ENCODE measurements at places on chromosomes 2 and 18. TPM values are rescaled to one million over a fixed set of nuclear protein-coding genes. Genes with fewer than 3 reads are reported as not detected.

DNA sequence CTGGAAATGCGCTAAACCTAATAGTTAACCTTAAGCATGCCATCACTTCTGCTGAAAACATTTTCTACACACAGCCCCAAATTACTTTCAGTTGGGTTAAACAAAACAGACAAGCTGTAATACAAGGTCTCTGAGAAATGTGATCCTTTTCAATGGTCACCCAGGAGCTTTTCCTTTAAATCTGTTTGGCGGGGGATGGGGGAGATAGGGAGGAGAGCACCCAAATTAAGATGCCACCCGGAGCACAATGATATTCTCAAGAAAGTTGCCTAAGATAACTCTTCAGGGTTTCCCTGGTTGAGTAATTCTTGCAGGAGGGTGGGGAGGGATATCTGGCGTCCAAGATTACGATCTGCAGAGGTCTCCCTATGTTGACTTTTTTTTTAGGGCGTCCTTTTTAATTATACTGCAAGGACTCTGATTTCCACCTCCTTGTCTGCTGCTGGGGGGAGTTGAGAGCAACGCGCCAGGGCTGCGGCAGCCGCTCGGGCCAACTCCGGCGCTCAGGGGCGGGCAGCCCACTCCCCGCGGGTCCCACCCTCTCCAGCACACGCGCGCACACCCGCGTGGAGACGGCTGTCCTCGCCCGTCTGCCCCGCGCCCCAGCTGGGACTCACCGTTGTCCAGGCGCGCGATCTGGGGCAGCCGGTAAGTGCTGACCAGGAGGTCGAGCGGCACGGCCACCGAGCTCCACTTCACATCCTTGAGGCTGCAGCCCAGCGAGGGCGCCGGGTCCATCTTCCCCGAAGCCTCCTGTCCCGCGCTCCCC, 807 bp downstream of the GAREM1 start:
- peak; percentile 33 for DNase-seq

DNA sequence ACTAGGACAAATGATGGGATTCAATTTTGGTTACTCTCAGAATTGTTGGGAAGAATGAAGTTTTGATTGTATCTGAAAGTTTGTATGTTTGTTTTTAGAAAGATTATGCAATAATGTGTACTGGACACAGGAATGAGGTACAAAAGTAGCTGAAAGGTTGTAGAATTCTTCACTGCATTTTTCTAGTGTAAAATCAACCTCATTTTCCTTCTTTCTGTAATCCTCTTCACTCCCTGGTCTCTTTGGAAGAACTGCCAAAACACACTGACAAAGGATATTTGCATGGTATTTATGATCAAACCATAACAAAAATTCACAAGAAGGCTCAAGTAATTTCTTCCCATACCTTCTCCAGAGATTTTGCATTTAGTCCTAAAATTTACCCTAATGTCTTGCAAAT, 110.7 kb downstream of the ZEB2 start:
- DNase-seq, result no peak

DNA sequence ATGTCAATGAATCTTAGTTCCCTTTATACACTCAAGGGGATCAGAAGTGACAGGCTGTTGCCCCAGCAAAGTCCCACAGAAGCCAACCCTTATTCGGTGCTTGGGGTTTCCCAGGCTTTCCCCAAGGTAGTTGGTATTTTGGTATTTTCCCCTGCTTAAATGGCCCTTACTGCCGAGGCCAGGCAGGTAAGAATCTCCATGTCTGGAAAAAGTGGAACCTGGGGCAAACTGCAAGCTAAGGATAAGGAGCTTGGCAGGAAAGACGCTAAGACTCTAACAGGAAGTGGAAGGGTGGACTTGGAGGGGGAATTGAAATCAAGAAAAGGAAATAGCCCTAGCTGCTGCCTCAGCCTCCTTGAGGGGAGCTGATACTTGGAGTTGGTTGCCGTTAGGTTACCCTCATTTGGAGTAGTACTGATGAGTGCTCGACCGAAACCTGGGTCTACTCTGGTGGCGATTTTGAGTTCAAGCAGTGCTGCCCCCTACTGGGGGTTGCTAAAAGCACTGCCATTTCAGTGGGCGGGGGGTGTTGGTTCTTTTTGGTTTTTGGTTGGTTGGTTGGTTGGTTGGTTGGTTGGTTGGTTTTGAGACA, 3.3 kb upstream of the GPBAR1 start:
- DNase-seq, result no peak

DNA sequence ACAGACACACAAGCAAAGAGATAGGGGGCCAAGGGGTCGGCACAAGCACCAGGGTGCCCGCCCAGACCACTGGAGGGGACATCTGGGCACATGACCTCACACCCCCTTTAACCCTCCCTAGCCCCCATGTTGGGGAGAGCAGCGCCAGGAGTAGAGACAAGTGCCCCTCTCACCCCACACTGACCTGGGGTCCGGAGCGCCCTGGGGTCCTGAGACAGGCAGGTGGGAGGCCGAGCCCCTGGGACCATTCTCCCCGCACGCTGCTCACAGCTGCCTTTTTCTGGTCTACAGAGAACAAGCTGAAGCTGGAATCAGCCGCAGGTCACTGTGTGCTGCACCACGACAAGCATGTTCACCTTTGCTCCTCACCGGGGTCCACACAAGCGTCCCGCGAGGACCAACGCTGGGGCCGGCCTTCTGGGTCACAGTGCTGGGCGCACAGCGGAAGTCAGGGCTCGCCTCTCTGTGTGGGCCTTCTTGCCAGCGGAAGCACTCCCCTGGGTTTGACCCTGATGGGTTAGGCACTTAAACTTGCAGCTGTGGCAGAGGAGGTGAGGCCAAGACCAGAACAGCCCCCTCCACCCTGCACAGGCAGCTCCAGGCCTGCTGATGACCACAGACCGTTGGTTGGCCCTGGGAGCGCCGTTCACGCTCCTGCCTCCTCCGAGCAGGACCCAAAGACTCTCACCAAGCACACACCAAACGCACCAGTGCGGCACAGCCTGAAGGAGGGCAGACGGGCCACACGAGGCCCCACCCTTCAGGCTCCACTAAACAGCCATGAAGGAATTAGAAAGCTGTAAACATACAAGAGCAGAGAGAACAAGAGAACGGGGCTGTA, 275.3 kb downstream of the EIPR1 start:
- DNase-seq, result no peak

DNA sequence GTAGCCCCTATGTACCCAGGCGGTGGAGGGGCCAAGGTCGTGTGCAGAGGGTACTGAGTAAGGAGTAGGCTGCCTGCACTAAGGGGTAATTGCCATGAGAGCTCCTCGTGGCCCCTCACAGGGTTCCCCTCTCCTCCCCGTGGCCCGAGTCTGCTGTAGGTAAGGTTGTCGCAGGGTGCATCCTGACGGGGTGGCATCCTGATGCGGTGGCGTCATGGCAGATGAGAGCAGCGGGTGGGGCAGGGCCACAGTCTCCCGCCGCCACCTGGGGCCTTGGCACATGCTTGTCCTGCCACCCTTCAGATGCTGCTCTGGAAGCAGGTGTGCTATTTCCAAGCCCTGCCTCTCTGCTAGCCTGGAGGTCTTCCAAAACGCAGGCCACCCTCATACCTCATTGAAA, 89.7 kb downstream of the EIPR1 start:
- no peak for DNase-seq

GRCh38 chr18:75016025-75016717, 192.8 kb downstream of the PTGR3 start:
- no peak for DNase-seq

DNA sequence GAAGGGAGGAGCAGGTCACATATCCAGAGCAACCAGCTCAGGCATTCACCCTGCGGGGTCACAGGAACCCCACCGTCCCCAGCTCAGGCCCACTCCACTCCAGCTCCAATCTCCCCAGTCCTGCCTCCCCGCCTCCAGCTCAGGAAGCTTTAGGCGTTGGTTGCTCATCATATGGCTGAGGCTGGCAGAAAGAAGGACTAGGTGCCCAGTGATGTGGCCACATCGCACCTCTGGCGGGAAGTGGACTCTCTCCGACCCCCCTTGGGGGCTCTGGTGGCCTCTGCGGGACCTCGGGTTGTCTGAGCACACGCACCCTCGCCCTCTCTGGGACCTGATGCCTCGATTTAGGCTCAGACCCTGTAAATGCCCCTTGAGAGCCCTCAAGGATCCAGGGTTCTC, 187.7 kb downstream of the ZFP36L2 start:
- no peak for DNase-seq

DNA sequence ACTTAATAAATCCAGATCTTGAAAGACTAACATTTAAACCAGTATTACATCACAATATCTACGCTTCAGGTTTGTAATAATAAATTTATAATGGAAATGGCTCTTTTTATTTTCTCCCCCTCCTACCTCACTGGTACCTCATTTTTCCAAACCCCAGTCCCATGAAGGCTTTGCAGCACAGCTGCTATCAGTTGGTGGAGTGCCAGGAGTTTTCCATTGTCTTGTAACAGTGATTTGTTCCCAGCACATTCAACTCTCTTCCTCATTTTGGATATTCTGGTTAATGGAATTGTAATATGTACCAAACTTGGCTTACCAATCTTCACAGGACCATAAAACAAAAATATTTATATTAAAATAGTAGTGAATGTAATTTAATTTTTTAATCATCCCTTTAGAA, 91.2 kb downstream of the VRK2 start:
- DNase-seq, result no peak

The SLC14A1 gene
- 4.8 TPM for polyA plus RNA-seq

The HOXD10 gene
- 159 TPM for polyA plus RNA-seq

The DLX2 gene
- polyA plus RNA-seq, result not detected

The NOL4 gene
- polyA plus RNA-seq, result 1.3 TPM
